ENCODE measurements at places on chromosomes 3 and 15. TPM values are rescaled to one million over a fixed set of nuclear protein-coding genes. Genes with fewer than 3 reads are reported as not detected.

DNA sequence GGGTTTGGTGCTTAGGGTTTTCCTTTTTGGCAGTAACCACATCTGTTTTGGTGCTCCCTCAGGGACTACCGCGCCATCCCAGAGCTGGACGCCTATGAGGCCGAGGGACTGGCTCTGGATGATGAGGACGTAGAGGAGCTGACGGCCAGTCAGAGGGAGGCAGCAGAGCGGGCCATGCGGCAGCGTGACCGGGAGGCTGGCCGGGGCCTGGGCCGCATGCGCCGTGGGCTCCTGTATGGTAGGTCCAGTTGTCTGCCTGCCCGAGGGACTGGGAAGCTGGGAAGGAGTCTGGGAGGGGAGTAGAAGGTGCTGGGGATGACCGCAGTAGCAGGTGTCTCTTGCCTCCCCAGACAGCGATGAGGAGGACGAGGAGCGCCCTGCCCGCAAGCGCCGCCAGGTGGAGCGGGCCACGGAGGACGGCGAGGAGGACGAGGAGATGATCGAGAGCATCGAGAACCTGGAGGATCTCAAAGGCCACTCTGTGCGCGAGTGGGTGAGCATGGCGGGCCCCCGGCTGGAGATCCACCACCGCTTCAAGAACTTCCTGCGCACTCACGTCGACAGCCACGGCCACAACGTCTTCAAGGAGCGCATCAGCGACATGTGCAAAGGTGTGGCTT is 6.4 kb downstream of the MCM2 start:
- DNase-seq, result no peak

DNA sequence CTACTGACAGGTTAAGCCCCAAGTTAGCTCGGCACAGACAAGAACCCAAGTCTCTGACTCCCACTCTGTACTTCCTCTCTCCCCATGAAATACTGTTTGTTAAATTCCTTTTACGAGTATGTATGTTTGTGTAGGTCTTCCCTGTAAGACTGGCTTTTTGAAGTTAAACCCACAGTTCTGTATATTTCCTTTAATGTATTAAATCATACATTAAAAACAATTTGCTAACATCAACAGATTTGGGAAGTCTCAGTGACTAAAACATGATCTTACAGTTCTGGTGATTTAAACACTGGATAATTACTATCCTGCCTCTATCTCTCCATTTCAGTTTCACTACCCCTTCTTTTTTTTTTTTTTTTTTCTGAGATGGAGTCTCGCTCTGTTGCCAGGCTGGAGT is 4.4 kb downstream of the CMTM6 start:
- no peak for DNase-seq

- no peak for DNase-seq
Observed at GRCh38 chr3:1288805-1289494, 196.1 kb downstream of the CNTN6 start.

- DNase-seq, result no peak
Observed at GRCh38 chr3:171086914-171087313, 60.4 kb upstream of the SLC2A2 start.

- DNase-seq, result no peak
Observed at GRCh38 chr3:11159421-11159904, 5.2 kb downstream of the HRH1 start.

- DNase-seq, result no peak
Observed at GRCh38 chr3:59126446-59126845, 76.6 kb upstream of the CFAP20DC start.

- DNase-seq, result no peak
Observed at GRCh38 chr3:78697426-78697825, 1070.4 kb downstream of the ROBO1 start.

GRCh38 chr3:111277226-111277625 is 205.6 kb downstream of the NECTIN3 start:
- DNase-seq, result no peak

- DNase-seq, result no peak
Observed at GRCh38 chr3:194203482-194204041, 67.6 kb downstream of the HES1 start.

- DNase-seq, result no peak
Observed at GRCh38 chr3:60758831-60759230, 492.4 kb downstream of the FHIT start.

DNA sequence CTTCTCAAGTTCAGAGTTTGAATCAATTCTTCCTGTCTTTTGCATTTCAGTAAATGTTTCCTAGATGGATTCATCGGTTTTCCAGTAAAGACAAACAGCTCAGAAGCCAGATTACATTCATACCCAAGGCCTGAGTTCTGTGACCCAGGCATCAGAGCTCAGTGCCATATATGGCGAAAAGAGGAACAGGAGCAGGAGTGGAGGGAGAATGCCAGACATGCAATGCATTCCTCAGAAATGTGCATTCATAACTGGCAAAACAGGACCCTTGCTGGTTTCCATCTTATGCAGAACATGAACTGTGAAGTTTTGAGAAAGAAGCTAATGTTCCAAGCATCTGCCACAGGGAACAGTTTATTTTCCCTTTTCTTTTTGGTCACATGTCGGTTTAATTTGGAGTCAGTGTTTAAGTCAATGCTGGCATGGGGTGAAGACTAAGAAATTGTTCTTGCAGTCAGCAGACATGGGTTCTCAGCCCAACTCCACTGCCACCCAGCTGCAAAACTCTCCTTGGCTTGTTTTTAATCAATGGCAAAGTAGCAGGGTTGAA is 116.5 kb downstream of the LPP start:
- no peak for DNase-seq

DNA sequence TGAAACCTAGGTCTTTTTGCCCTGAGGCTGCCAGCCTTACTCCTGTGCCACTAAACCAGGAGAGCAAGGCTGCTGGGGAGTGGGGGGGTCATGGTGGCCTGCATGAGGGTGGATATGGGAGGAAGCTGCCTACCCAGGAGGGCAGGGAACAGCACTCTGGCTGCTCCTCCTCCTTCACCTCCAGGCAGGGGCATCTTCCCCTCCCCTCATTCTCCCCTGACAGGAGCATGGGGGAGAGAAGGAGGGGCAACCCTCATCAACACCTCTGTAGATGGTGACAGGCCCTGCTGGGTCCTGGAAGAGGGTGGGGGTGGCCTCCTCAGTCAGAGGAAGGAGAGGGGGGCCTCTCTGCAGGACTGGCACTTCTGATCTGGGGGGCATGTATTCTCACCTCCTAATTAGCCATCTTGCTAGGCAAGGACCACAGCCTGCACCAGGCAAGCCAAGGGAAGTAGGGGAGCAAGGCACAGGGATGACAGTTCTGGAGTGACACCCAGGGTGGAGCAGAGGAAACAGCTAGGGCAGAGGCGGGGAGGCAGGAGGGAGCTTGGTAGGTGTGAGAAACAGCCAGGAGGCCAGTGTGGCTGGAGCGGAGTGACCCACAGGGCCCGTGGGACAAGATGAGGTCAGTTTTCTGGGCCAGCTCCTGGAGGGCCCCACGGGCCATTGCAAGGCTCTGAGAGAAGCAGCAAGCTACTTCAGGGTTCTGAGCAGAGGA is 4.9 kb downstream of the CCDC33 start:
- DNase-seq, result no peak

SLC28A2 gene
- not detected for total RNA-seq

GRCh38 chr3:74001436-74001835 is 376.7 kb upstream of the PDZRN3 start:
- DNase-seq, result no peak

TEX264 gene
- total RNA-seq, result 65.2 TPM

- DNase-seq, result no peak
Observed at GRCh38 chr3:166560253-166560652, 723.0 kb upstream of the BCHE start.

PARL gene
- 45.5 TPM for total RNA-seq

CNTN3 gene
- 0.35 TPM for total RNA-seq

ERICH6 gene
- 0.83 TPM for total RNA-seq

GRCh38 chr3:136353461-136353860 is 103.3 kb downstream of the PCCB start:
- DNase-seq, result no peak

Measured in osteocyte (in vitro differentiated cells).